ENCODE measurements at places on chromosomes 6 and 20.
A peak's percentile ranks its signal among the peaks of the same experiment; 100 is the strongest.

DNA sequence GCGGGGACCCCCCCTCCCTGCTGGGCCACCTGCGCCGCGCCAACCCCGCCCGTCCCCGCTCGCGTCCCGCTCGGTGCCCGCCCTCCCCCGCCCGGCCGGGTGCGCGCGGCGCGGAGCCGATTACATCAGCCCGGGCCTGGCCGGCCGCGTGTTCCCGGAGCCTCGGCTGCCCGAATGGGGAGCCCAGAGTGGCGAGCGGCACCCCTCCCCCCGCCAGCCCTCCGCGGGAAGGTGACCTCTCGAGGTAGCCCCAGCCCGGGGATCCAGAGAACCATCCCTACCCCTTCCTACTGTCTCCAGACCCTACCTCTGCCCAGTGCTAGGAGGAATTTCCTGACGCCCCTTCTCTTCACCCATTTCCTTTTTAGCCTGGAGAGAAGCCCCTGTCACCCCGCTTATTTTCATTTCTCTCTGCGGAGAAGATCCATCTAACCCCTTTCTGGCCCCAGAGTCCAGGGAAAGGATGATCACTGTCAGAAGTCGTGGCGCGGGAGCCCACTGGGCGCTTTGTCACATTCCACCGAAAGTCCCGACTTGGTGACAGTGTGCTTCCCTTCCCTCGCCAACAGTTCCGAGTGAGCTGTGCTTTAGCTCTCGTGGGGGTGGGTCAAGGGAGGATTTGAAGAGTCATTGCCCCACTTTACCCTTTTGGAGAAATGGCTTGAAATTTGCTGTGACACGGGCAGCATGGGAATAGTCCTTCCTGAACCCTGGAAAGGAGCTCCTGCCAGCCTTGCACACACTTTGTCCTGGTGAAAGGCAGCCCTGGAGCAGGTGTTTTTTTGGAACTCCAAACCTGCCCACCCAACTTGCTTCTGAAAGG is 2.1 kb downstream of the VEGFA start:
- peak; percentile 64 for DNase-seq

DNA sequence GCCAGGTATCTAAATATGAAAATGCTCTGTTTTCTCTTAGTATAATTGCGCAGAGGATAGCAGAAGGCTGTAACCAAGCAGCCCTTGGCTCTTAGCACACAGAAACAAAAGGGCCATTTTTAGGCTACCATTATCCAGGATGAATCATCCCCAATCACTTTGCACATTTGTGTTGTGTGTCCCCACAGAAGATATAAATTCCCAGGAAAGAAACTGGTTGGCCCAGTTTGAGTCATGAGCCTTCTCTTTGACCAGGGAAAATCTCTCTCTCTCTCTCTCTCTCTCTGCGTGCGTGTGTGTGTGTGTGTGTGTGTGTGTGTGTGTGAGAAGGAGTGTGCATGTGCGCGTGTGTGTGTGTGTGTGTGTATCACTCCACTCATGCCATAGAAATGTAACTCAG is 178.5 kb downstream of the FRK start:
- DNase-seq: no peak

DNA sequence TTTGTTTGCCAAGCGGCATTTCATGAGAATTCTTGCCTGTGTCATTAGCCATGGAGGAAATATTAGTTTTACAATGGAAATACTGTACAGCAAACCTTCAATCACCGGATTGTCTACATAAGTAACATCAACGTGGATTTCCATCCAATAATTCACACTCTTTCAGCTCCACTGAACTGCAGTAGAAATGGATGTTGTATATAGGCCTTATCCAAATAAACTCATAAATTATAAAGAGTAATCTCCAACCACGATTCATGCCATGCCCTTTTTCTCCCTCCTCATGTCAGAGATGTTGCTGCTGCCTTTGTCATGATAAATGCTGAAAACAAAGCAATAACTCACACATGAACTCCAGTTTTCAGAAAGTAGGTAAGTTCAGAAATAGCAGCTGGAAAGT is 54.9 kb upstream of the EYS start:
- DNase-seq: no peak

- no peak for DNase-seq
These were observed 16.8 kb downstream of the TPD52L1 start for GRCh38 chr6:125170376-125170775.

DNA sequence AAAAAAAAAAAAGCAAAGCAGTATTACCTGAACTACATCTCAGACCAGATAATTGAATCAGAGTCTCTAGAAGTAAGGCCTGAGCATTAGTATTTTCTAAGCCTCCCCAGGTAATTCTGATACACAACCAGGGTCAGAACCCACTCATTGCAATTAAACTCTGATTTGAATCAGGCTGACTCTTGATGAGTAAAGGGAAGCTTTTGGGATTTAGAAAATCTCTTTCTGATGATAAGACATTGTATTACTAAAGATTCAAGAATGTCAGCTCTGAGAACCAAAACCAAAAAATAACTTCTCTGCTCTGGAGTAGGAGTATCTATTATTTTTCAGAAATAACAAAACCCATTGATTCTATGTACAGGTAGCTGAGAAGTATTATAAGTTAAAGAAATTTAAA is 100.1 kb upstream of the COL21A1 start:
- DNase-seq: no peak

- DNase-seq: no peak
These were observed 12.7 kb upstream of the ZBTB46 start for GRCh38 chr20:63843778-63844177.

DNA sequence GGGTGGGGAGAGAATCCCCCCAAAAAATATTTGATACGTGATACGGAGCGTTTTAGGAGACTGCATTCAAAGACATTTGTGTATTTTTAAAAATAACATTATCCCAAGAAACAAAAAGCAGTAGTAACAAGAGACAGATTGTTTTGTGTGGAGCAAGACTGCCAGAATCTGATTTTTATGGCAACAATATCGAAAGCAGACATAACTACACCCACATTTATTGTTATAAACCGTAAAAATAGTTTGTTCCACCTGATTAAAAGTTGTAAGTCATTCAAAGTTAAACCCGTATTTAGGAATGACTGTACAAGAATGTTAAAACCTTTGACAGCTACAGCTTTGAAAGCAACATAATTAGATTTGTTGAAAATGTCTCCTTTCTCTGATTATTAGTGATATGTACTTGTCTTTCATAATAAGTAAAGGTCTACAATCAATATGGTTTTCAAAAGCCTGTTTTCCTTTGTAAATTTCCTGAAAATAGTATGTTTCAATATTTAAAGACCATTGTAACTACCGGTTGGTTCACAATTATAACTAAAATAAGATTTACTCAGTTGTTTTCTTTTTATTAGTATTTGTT is 2.7 kb downstream of the EYA4 start:
- DNase-seq: no peak

- DNase-seq: no peak
These were observed 10.7 kb upstream of the SLC17A1 start for GRCh38 chr6:25842526-25842925.

GRCh38 chr20:48293671-48294070 is 508.4 kb upstream of the SULF2 start:
- no peak for DNase-seq

DNA sequence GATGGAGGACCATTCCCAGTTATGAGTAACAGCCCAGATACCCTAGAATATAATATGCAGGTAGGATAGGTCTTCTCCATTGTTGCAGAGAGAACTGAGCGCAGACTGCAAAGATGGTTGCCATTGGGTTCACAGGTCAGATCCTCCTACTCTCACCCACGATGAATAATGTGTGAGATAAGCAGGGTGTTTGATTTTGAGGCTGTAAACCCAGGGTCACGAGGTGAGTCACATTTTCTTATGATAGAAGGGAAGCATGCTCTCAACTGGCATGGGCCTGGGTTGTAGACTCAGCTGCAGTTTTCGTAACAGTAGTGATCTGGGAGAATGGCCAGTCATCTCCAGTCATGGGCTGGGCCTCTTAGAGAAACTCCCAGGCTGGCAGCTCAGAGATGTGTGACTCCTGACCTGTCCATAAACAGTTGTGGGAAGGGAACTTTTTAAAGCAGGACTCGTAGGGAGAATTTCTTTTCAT is 74.2 kb downstream of the CD164 start:
- peak; percentile 4 for DNase-seq

DNA sequence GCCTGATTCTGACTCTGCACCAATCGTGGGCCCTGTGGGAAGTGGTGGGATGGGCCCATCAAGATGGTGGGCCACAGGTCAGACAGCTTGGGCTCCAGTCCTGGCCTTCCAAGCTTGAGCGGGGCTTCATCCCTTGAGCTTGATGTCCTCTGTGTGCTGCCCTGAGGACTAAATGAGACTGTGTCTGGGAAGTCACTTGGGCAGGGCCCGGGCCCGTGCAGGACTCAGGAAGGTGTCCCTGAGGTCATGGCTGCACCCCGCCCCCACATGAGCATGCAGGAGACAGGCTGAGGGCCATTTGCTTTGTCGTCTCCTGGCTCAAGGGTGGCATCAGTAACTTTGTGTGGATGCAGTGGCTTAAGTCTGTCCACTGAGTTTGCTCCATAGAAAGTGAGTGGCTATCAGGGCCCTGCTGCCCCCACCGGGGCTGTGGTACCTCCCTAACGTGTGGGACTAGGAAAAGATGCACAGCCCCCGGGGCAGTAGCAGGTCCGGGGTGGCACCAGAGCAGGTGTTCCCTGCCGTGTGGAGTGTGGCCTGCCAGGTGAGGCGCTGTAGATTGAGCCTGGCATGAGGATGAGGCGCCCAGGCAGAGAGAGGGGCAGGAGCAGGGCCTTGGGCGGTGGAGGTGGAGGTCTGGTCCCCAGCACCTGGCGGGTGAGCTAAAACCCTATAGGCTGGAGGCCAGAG is 298.6 kb downstream of the TAF4 start:
- no peak for DNase-seq

DNA sequence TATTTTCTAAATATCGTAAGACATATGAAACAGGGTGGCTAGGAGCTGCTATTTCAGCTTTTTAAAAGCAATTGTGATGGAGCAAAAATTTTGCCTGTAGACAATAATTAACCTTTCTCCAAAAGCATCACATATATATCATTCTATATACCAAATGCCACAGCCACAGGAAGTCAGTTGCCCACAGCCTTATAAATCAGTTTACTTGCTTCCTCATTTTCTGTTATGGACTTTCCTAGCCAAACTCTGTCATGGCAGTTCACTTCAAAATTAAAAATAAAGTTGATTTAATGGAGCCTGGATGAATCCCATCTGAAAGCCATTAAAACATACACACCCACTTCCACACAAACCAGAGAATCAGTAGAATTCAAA is 93.4 kb upstream of the NHSL1 start:
- DNase-seq: no peak

DNA sequence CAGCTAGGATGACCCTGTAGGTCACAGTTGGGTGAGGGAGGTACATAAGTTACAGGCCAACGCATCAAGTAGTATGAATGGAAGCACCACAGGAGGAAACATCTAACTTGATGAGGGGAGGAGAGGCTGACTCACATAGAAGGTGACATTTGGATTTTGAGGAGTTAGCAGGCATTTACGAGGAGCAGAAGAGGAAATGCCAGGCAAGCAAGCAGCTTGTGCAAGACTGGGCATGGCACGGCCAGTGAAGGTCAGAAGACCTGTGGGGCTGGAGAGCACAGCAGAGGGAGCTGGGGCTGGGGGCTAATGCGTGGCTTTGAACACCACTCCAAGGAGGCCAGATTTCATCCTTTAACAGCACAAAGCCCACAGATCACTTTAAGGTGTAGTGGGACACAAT is 37.8 kb downstream of the MUC22 start:
- DNase-seq: no peak

DNA sequence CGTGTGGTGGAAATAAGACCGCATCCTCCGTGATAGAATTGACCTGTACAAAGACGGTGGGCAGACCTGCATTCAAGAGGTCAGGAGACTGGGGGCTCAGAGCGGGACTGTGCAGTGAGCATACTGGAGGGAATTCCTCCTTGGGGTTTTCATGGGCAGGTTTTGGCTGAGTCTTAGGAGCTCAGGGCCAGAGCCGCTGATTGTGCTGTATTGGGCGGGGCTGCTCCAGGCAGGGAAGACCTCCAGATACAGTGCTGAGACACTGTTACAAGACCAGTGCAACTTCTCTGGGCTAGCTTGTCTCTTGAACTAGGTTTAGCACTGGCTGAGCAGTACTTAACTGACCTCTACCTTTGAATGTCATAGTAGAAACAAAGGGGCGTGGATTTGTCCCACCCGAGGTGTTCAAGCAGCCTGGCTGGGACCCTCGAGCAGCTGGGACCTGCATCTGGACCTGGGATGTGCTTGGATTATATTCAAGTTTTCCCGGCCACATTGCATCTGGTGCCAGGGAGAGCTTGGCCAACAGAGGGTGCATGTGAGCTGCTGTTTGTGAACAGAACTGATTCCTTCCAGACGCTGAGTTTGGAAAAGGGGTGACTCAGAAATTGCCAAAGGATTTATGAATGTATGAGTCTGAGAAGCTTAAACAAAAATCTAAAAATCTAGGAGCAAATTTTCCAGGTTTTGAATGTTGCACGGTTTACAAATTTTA is 33.4 kb upstream of the SLC22A1 start:
- DNase-seq: no peak

DNA sequence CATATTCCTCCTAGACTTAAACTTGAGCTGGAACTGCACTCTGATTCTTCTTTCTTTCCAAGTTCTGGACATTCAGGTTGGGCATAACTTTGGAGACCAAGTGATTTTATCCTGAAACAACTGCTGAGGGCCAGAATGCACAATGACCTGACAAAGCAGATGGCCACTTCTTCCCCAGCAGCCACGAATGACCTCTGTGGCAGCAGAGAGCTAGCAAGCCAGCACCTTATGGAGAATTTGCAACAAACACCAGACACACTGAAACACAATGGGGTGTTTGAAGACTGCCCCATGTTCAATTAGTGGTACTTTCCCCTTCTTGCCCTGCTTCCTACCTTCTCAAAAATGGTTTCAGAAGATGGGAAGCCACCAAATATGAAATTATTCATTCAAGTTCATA is 4.2 kb upstream of the TENT5A start:
- DNase-seq: no peak

GRCh38 chr20:53399083-53399482 is 194.6 kb downstream of the ZNF217 start:
- DNase-seq: no peak

DNA sequence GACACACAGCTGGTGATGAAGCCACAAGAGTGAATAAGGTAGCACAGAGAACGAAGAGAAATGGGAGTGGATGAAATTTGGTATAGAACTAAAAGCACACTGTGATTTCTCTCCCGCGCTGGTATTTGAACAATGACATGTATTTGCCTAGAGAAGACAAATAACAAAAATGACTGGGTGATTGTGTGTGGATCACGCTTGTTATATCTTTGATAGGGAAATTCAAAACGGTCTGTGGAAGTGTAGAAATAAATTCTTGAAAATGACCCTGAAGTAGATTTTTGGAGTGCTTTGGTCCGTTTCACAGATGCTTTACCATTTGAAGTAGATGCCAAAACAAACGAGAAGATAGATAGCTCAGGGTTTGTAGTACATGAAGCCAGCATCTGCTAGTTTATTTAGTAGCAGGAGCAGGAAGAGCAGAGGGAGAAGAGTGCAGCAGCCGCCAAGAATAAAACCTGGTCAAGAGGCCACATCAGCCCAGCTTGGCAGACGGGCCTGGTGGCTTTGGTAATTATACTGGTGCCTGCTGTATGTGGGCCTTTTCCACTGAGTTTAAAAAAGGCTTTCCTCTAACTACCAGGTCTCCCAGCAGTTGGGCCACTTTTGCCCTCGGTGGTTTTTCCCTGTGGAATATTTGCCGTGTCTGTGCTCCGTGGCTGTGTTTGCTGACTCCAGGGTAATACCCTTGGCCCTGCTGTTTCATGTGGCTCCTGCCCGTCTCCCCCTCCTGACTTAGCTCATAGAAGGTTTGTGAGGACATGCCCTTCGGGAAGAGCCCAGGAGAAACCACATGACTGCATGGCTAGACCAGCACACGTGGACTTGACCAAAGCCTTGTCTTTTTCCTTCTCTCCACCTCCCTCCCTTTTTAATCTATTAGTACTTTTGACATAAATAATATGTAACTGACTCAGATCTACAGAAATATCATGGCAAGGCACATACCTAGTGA is 294.0 kb downstream of the SOX4 start:
- no peak for DNase-seq
